ELR (cell line): ENCODE measurements at places on chromosomes 5 and 9.

DNA sequence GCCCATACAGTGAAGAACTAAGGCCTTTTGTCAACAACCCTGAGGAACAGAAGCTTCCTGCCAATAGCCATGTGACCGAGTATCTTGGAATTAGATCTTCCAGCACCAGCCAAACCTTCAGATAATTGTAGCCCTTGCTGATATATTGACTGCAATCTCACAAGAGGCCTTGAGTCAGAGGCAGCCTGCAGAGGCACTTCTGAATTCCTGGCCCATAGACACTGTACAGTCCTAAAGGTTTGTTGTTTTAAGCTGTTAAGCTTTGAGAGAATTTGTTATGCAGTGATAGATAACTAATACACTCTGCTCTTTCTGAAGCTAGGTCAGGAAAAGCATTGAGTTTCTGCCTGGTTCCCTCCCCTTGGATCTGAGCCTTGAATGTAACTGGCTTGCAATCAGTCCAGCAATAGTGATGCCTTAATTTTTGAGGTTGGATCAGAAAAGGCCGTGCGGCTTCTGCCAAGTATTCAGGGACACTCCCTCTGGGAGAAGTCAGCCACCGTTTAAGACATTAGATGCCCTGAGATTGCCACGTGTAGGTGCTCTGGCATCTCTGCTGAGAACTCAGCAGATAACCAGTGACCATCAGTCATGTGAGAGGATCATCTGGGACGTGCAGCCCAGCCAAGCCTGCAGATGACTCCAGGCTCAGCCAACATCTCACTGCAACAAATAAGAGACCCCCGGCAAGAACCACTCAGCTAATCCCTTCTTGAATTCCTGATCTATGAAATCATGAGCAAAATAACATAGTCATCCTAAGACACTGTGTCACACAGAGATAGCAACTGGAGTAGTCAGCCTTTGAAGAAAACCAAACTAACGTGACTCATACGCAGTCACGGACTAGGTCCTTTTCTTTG lies 126.8 kb upstream of the STC2 start:
- peak; percentile 100 for DNase-seq

- DNase-seq = no peak
These were observed 319.2 kb downstream of the SLCO4C1 start for GRCh38 chr5:101976933-101977332.

GRCh38 chr9:87973122-87973521 lies 1.2 kb downstream of the CDK20 start:
- no peak for DNase-seq

- DNase-seq = peak; percentile 38
These were observed 107.2 kb downstream of the ZFAND5 start for GRCh38 chr9:72257814-72258213.

DNA sequence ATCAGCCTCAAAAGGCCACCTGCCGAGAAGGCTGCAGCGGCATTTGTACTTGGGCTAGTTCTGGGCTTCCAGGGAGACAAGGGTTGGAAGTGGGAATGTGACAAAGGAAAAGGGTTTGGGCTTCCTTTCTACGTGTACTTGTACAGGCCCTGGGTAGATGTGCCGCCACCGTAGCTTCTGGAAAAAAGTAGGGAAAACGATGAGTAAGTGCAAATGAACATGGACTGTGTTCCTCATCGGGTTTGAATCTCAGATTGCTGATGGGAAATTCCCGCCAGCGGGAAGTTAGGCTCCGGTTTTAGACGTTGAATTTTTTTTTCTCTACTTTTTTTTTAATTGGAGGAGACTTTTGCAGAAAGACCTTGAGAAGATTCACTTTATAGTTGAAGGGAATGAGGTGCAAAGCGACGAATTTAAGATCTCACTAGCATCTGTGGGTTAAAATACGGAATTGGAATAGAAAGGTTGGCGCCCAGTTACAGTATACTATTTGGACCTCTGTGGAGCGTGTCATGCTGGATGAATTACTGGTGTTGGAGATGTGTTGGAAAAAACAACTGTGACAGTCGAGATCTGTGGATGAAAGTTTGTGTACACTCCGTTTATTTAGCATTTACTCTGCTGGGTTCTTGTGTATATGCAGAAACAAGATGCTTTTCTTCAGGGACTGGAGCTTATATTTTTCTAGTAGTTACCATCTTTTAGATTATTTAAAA lies 1.2 kb downstream of the G3BP1 start:
- peak; percentile 61 for DNase-seq

DNA sequence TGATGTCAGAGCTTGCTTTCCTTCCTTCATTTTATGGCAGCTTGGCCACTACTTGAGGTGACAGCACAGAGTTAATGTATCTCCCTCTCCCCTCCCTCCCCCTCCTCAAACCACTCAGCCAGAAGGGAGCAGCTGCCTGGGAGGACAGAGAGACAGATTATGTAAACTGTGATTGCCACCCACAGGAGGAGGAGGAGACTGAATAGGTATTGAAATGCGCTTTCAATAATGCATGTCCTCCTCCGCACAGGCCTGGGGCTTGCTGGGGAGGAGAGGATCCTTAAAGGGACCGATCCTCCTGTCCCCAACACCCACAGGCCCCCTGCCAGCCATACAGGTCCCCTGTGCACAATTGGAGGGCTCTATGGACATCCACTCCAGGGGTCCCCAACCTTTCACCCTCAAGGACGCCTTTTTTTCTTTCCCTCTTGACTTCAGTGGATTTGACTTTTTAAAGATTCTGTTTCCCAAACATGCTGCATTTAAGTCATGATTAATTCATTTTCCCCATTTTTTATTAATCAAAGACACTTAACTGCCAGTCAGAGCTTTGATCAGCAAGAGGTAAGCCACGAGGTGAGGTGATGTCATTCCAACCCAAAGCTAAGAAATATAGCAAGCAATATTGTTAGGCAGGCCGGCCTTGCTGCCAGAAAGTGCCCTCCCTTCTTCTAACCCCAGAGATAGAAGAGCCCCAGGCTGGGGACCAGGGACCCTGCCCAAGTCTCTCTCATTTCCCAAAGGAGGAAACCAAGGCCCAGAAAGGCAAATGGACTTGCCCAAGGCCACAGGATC lies 47.5 kb upstream of the CPLX2 start:
- no peak for DNase-seq

DNA sequence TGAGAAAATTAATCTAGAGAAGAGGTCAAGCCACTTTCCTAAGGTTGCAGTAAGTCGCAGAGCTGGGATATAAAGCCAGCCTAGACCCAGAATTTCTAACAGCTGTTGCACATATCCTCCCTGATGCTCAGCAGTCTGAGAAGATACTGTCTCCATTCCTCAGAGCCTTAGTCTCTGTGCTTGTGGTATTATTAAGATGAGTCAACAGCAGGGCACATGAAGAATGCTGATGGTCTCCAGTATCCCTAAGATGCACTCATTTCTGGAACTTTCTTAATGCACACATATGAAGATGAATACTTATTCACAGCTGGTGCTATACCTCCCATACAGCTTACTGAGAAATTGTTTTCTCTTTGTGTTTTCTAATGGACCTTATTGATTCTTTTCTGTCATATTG lies 32.5 kb downstream of the SGCD start:
- no peak for DNase-seq

DNA sequence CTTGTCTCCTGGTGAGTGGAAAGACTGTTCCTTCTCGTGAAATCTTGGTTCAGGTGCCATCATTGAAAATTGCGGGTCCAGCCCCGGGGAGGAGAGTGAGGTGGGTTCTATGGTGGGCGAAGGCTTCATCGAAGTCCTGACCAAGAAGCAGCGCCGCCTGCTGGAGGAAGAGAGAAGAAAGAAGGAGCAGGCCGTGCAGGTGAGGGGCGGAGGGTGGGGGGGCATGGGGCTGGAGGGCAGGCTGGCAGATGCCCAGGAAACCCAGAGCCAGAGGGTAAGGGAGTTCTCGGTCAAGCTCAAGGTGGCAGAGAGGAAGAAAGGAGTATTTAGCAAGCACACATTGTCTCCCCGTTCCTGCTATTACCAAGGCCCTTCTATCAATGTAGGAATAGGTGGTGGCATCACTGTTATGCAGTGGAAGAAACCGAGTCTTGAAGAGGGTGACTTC lies 24.3 kb upstream of the POMT1 start:
- peak; percentile 57 for DNase-seq

GRCh38 chr5:88808153-88808552 lies 74.8 kb downstream of the MEF2C start:
- no peak for DNase-seq

- DNase-seq = no peak
These were observed 30.5 kb upstream of the MED10 start for GRCh38 chr5:6408627-6409446.

- DNase-seq = peak; percentile 95
These were observed 101.8 kb downstream of the FGF18 start for GRCh38 chr5:171521219-171521633.

- peak; percentile 97 for DNase-seq
These were observed 8.2 kb downstream of the PHF19 start for GRCh38 chr9:120868676-120869359.

DNA sequence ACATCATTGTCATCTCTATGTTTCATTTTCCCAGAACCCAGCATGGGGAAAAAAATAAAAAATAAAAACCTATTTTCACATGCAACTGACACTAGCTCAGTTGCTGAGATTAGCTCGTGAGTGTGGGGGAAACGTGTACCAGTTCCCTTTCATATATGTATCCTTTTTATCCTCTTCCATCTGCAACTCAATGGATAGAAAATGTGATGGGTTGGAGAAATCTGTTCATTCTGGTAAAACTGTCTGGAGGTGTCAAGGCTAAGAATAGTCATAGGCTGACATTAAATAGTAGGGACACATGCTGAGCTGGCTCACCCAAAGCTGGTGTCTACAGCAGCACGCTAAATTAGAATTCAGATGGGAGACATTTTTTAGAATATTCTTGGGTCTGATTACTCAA lies 519.3 kb downstream of the ELAVL2 start:
- DNase-seq = no peak

- DNase-seq = no peak
These were observed 161.4 kb upstream of the TRPC7 start for GRCh38 chr5:136526791-136527190.

DNA sequence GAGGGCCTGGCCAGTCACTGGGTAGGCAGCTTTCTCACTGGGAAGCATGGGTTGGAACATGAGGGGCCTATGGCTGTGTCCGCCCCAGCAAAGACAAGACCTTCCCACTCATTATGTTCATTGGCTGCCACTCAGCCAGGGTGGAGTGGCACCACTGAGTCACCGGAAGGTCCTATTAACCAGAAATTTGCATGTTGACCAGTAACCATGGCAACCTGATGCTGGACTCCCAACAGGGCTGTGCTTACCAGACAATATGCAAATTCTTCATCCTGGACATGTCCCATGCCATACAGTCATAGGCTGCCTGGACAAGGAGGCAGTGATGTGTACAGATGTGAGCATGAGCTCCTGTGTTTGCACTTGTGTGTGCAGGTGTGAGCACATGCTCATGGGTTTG lies 66.7 kb downstream of the PSD2 start:
- DNase-seq = peak; percentile 71

DNA sequence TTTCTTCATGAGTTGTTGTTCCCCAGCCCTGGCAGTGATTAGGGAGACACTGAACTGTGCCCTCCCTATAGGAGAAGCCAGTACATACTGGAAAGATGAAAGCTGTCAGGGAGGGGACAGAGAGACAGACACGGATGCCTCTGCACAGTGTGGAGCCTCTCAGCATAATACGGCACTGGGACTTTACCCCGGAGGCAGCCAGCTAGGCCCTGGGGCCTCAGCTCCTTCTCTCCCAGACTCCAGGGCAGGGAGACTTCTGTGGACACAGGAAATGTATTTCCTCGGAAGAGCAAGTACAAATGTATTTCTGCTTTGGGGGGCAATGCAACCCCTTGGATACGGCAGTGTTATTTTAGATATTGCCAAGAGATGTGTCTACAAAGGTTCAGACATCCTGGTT lies 62.0 kb downstream of the S1PR3 start:
- DNase-seq = no peak

DNA sequence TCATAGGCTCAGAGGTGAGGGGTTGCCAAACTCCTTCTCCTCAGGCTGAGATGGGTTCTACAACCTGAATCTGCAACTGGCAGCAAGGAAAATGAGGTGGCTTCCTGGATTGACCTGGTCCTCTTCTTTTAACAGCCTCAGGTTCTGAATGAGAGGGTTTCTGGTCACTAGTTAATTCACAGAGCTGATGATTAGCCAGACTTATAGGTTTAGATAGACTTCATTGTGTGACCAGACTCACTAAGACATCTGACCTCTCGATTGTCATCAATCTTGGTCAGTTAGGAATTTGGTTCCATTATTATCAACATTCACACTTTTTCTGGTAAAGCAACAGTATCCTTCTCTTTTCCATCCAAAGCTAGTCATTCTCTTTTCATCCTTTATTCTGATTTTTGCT lies 257.9 kb downstream of the PAPPA start:
- no peak for DNase-seq

GRCh38 chr9:134869554-134870300 lies 10.9 kb upstream of the FCN2 start:
- no peak for DNase-seq

DNA sequence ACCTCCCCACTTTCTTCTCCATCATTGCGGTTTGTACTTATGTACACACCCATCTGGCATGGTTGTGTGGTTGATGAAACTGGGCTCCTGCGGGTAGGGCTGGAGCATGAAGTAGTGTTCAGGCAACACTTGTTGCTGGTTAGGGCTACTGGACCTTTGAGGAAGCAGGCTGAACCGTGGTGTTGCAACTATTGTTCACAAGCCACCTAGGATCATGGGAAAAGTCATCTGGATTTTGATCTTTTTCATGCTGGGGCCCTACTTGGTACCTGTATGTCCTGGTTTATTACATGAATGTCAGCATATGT lies 40.1 kb upstream of the TIFAB start:
- DNase-seq = no peak

DNA sequence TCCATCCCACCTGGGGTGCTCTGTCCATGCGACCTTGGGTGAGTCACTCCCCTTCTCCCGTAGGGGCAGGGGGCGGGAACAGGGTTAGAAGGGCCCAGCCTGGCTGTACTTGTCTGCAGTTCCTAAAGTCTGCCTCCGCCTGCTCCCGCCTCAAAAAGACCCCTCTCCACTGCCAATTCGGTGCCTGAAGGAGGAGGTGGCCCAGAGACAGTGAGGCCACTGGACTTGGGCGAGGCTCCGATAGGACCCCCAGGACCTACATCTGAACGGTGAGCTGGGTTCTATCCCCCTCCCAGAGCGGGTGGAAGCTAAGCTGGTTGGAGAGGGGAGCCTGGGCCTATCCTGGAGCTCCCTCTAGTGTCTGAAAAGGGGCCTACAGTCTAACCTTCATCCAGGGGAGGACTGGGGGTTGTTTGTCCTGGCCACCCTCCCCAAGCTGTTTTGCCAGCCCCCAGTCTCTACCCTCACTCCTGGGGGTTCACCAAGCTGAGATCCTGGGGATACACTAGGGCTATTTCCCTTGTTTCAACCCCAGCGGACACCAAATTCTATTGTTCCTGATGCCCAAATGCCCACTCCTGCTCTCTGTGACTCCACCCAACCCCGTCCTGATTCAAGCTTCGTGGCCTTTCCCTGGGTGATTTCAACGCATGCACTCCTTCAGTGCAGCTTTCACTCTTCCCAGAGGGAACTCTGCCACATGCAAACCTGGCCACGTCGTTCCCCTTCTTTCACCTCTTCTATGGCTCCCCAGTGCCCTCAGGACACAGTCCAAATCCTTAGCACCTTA lies 6.1 kb upstream of the CRB2 start:
- DNase-seq = peak; percentile 65
